ENCODE measurements at places on chromosomes 3 and 15. TPM values are rescaled to one million over a fixed set of nuclear protein-coding genes. Genes with fewer than 3 reads are reported as not detected.

EEF1AKMT4 gene
- total RNA-seq = 11.4 TPM

VGLL3 gene
- 10.4 TPM for total RNA-seq

- DNase-seq = no peak
These were observed 295.5 kb downstream of the RPLP1 start for GRCh38 chr15:69748131-69748530.

GRCh38 chr15:68083463-68083862, 29.3 kb downstream of the PIAS1 start:
- DNase-seq = no peak

GRCh38 chr3:138879541-138880380, 45.0 kb upstream of the PIK3CB start:
- peak; percentile 19 for DNase-seq
